Activated CD4-positive, alpha-beta T cell treated with anti-CD3 and anti-CD28 coated beads, Interleukin-2, amount 10 ng/mL, durations not matched to agents 7 days and 5 days (primary cell): ENCODE measurements at places on chromosomes 1 and 21. TPM values are rescaled to one million over a fixed set of nuclear protein-coding genes. Genes with fewer than 3 reads are reported as not detected.

- DNase-seq = peak; percentile 86
- H3K27me3 ChIP-seq = no peaks in the 10 kb centered on the region
- H3K27ac ChIP-seq = no peak overlapping the region
Measured at GRCh38 chr21:44949779-44950198, 10.0 kb downstream of the SLX9 start.

DNA sequence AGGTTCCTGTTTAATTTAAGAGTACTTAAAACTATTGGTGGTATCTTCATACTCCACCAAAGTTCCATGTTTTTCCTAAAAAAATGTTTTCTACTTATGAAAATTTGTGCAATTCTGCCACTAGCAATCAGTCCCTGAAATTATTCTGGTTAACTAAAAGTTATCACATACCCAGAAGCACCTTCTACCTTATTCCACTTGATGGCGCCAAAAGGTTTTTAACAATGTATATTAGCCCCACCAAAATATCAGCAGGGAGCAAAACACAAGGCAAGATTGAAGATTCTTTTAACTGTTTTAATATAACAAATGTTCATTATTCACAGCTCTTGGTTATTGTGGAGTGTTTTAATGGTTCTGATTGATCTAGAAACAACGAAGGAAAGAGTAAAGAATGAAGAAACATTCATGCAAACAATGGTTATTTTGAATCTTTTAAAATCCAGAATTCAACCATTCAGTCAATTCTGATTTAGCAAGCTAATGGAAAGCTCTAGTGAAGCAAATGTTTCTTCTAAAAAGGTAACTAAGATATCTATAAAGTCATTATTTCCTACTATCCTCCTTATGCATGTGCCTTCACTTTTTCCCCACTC, 67.2 kb downstream of the TTLL7 start:
- H3K27ac ChIP-seq = no peak overlapping the region
- no peaks in the 10 kb centered on the region for H3K4me1 ChIP-seq
- H3K36me3 ChIP-seq = no peaks in the 10 kb centered on the region
- peaks cover 15% of the 10 kb centered on the region for H3K27me3 ChIP-seq
- peak; percentile 47 for DNase-seq

GRCh38 chr1:84090447-84091245, 53.4 kb upstream of the PRKACB start:
- peak overlapping the region; percentile 65 for H3K4me3 ChIP-seq
- DNase-seq = peak; percentile 13
- H3K27me3 ChIP-seq = no peaks in the 10 kb centered on the region
- peaks cover 6% of the 10 kb centered on the region for H3K36me3 ChIP-seq

GRCh38 chr1:201737352-201738060, 91.5 kb upstream of the IPO9 start:
- H3K4me1 ChIP-seq = peaks cover 12% of the 10 kb centered on the region
- H3K27me3 ChIP-seq = peaks cover 50% of the 10 kb centered on the region
- H3K27ac ChIP-seq = no peak overlapping the region

DNA sequence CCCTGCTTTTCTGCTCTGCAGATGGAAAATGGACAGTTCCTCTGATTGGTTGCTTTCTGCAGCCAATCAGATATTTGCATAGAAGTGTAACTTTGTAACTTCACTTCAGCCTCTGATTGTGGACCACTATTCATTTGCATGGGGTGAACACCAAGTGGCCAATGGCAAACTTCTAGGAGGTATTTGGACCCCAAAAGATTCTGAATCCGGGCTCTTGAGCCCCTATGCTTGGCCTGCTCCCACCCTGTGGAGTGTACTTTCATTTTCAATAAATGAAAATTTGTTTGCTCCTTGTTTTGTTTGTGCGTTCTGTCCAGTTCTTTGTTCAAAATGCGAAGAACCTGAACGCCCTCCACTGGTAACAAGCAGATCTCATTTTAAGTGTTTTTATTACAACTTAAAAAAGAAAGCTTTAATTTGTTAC, 6.4 kb upstream of the GSTM4 start:
- peak overlapping the region; percentile 46 for H3K27ac ChIP-seq
- H3K36me3 ChIP-seq = no peaks in the 10 kb centered on the region
- no peak overlapping the region for H3K4me3 ChIP-seq

- H3K27me3 ChIP-seq = no peaks in the 10 kb centered on the region
- H3K27ac ChIP-seq = no peak overlapping the region
- DNase-seq = no peak
Measured at GRCh38 chr21:44994695-44995342, 55.0 kb downstream of the SLX9 start.

DNA sequence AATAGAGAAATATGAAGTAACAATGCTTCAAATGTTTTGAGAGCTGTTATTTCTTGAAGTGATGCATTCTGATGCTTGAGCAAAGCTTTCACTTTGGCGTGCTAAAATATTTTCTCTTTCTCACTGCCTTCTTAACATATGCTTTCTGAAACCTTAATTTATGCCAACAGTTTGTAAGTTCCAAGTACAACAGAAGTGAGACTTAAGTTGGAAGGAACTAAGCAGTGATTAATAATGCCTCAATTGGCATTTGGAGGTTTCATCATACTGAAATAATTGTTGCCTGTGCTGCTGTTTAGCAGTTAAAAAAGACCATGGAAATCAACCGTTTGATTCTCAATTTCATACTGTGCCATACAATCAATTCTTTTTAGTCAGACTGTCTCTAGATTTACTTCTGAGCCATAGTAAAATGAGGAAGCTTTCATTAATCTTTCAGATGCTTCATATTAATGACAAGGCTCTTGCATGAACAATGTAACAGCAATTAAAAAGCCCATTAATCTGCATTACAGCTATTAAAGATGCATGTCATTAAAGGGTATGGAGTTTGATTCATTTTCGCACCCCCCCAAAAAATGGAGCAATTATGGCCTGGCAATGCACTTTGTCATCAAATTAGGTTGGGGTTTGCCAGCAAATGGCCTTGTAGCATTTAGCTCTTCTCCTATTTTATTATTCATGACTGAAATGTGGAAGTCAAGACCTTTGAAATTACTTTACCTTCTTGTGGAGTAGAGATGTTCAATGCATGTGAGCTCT, 375.3 kb downstream of the USH2A start:
- no peak overlapping the region for H3K4me3 ChIP-seq
- H3K27me3 ChIP-seq = no peaks in the 10 kb centered on the region
- no peak for DNase-seq
- no peaks in the 10 kb centered on the region for H3K36me3 ChIP-seq
- no peaks in the 10 kb centered on the region for H3K4me1 ChIP-seq

- H3K36me3 ChIP-seq = no peaks in the 10 kb centered on the region
- no peak overlapping the region for H3K4me3 ChIP-seq
- H3K27me3 ChIP-seq = peaks cover 65% of the 10 kb centered on the region
- H3K27ac ChIP-seq = no peak overlapping the region
- peaks cover 9% of the 10 kb centered on the region for H3K4me1 ChIP-seq
Measured at GRCh38 chr1:112506306-112506705, 2.5 kb upstream of the WNT2B start.

- H3K27ac ChIP-seq = no peak overlapping the region
- peaks cover 1% of the 10 kb centered on the region for H3K4me1 ChIP-seq
- no peaks in the 10 kb centered on the region for H3K36me3 ChIP-seq
- no peak overlapping the region for H3K4me3 ChIP-seq
Measured at GRCh38 chr1:24156542-24157260, 13.8 kb upstream of the IL22RA1 start.

DNA sequence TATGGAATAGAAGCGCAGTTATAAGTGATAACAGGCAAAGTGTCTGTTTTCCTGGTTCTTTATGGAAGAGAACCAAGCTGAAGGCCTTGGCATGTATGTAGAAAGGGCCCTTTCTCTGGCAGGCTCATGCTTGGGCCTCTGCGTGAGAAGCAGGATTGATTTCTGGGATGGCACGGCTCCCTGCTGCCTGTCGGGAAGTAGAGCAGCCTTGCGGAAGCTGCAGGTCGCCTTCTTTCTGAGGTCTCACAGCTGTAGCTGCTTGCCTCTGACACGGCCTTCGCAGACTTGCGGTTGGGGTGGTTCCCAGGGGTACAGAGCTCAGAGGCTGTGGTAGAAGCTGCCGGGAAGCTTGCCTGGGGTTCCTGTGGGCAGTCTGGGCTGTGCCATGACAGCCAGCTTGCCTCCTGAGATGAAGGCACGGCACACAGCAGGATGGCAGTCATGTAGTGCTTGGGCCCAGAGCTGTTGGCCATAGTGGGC, 39.4 kb downstream of the TRAPPC10 start:
- no peak overlapping the region for H3K4me3 ChIP-seq
- peaks cover 29% of the 10 kb centered on the region for H3K36me3 ChIP-seq
- no peaks in the 10 kb centered on the region for H3K27me3 ChIP-seq
- H3K27ac ChIP-seq = no peak overlapping the region

DNA sequence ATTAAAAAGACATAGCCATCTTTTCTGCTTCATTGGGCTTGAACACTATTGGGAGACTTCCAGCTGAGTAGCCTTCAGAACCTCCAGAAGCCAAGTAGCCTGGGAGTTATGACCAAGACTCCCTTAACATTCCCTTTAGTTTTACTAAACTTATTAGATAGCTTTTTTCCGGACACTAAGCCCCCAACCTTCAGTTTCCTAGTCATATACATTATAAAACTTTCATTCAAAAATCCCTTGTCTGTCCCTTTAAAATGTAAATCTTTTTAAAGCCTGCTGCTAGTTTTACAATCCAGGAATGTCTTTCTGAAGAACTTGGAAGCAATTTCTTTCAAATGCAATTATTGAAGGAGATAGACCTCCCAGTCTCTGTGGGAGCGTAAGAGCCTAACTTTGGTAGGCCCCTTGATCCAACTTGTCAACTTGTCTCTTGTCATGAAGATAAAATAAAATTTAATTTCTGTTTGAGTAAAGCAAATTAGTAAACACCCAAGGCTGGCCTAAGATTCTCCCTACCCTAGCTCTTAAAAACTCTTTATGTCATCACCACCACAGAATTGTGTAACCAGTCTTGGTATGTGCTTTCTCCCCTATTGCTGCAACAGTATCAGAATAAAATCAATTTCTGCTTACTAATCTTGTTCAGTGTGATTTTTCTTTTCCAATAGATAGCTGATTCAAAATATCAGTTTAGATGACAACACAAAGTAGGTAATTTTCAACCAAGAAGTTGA, 796.2 kb downstream of the PLA2G4A start:
- H3K27me3 ChIP-seq = no peaks in the 10 kb centered on the region
- no peak overlapping the region for H3K27ac ChIP-seq
- no peaks in the 10 kb centered on the region for H3K4me1 ChIP-seq
- no peak overlapping the region for H3K4me3 ChIP-seq
- no peaks in the 10 kb centered on the region for H3K36me3 ChIP-seq

DNA sequence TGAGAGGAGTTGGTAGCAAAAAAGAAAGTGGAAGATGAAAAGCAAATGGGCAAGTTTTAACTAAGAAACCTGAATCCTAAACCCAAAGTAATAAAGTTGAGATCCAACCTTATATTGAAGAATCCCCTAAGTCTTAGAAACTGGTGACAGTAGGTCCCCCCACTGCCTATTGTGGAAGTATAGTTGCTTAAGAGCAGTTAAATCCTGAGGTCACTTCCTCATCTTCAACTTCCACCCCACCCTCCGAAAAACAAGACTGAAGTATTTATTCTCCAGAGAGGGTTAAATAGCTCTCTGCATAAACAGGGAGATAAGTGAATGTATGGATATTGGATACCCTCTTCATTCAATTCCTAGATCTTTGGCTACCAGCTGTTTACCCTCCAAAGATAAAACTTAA, 3.3 kb upstream of the DSTYK start:
- H3K4me3 ChIP-seq = peak overlapping the region; percentile 3
- H3K4me1 ChIP-seq = peaks cover 39% of the 10 kb centered on the region
- peaks cover 5% of the 10 kb centered on the region for H3K27me3 ChIP-seq
- H3K27ac ChIP-seq = peak overlapping the region; percentile 77
- no peaks in the 10 kb centered on the region for H3K36me3 ChIP-seq
- DNase-seq = no peak

GRCh38 chr1:229093609-229094336, 177.1 kb upstream of the RAB4A start:
- no peak overlapping the region for H3K27ac ChIP-seq
- no peaks in the 10 kb centered on the region for H3K27me3 ChIP-seq
- no peaks in the 10 kb centered on the region for H3K36me3 ChIP-seq
- H3K4me1 ChIP-seq = peaks cover 8% of the 10 kb centered on the region
- no peak for DNase-seq

- peaks cover 36% of the 10 kb centered on the region for H3K36me3 ChIP-seq
- H3K4me3 ChIP-seq = no peak overlapping the region
- H3K27me3 ChIP-seq = no peaks in the 10 kb centered on the region
- H3K27ac ChIP-seq = peak overlapping the region; percentile 71
- H3K4me1 ChIP-seq = peaks cover 87% of the 10 kb centered on the region
Measured at GRCh38 chr1:156491151-156491949, 9.2 kb downstream of the MEF2D start.

GBP1 gene
- total RNA-seq = 272 TPM

TTC39A gene
- total RNA-seq = not detected

MAP3K21 gene
- total RNA-seq = 0.84 TPM

WNT2B gene
- total RNA-seq = not detected

ATG4C gene
- total RNA-seq = 16.4 TPM

GABRD gene
- total RNA-seq = not detected

P3H1 gene
- 39.7 TPM for total RNA-seq

SH2D1B gene
- not detected for total RNA-seq

ALX3 gene
- total RNA-seq = not detected

TCHH gene
- total RNA-seq = 0.06 TPM
